ENCODE measurements at places on chromosomes 1 and 21.

DNA sequence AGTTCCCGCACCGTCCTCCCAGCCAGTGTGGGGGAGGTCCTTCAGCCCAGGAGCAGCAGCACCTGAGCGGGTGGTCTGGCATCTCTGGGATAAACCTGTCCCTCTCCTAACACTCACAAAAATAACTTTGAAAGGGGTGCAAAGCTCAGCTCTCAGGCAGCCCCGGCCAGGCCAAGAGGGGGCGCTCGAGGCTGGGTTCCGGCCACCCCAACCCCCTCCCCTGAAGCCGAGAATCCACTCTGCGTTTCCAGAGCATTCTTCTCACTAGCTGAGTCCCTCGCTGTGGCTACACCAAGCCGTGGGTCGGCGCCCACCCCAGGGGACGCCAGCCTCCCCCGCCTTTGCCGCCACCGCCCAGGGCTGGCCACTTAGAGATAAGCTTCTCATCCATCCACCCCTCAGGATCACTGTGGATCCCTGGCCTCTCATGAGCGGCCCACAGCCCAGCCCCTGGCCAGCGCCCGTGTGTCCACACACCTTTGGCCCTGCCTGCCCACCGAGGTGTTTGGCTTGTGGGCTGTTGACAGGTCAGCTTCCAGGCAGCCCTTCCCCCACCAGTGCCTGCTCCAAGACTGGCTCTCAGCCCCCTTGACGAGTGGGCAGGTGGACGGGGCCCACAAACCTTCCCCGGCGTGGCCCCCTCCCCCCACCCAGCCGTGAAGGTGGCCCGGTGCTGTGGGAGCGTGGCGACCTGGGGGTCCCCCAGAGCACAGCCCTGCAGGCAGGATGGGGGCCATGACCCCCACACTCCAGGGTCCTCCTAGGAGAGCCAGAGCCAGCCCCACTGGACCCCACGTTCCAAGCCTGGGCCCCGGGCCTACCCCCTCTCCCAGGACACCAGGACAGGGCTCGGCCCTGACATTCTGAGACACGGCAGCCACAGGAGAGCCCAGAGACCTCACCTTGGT is 1.9 kb downstream of the FTCD start:
- H3K27me3 ChIP-seq, result no peaks in the 10 kb centered on the region
- H3K36me3 ChIP-seq, result peaks cover 2% of the 10 kb centered on the region
- H3K27ac ChIP-seq, result no peak overlapping the region
- no peak overlapping the region for H3K4me3 ChIP-seq
- DNase-seq, result peak; percentile 19
- peaks cover 2% of the 10 kb centered on the region for H3K4me1 ChIP-seq

DNA sequence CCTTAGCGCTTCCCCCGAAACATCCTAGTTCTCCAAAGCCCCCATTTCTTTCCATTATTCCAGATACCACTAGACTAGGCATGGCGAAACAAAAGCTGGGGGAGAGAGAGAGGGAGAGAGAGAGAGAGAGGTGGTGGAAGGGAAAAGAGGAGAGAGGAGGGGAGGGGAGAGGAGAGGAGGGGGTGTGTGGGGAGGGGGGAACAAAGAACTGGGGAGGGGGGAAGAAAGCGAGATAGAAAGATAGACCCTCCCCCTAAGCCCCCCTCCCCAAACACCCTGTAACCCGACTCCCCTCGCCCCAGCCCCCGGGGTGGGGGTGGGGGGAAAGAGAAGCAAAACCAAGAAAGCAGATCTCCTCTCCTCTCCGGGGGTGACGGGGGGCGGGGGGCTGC is 352 bp downstream of the MEX3A start:
- peaks cover 25% of the 10 kb centered on the region for H3K27me3 ChIP-seq
- DNase-seq, result no peak
- H3K4me1 ChIP-seq, result peaks cover 2% of the 10 kb centered on the region
- H3K36me3 ChIP-seq, result no peaks in the 10 kb centered on the region
- peak overlapping the region; percentile 87 for H3K4me3 ChIP-seq

DNA sequence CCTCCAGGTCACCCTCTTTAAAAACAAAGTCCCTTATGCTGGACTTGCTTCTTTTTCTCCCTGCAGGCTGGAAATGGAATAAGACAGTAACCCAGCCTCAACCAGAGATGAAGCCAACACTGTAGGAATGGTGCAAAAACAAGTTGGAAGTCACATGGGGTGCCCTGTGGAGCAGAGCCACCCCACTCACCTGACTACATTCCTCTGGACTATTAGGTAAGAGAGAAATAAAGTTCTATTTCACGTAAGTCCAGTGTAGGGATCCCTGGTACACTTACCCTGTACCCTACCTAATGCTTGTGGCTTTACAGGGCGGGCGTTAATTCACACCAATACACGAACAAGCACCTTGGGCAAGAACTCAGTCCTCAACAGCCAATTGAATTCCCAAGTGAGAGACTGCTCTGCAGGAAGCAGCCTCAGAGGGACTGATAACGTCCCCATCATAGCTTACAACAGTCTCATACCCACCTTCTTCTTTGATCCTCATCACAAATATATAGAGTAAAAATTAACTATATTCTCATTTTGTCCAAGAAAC is 112.5 kb upstream of the FGGY start:
- no peak overlapping the region for H3K4me3 ChIP-seq
- no peaks in the 10 kb centered on the region for H3K4me1 ChIP-seq
- H3K27me3 ChIP-seq, result no peaks in the 10 kb centered on the region
- no peak for DNase-seq
- no peaks in the 10 kb centered on the region for H3K36me3 ChIP-seq
- no peak overlapping the region for H3K27ac ChIP-seq

DNA sequence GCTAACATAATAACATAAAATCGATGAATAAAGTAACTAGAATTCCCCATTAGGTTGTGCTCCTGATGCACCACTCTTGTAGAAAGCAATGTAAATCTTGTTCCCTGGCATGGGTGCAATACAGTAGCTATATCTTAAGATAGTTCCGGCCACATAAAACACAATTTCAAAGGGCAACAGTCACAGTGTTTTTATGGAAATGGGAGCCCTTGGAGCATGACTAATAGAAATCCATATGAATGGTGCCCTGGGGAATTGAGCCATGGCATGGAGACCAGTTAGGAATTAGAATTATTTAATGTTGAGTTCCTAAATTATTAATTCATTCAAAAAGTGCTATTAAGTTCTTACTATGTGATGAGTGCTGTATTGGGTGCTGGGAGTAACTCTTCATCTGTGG is 118.7 kb downstream of the KCNK2 start:
- DNase-seq, result no peak
- H3K27me3 ChIP-seq, result no peaks in the 10 kb centered on the region
- no peaks in the 10 kb centered on the region for H3K36me3 ChIP-seq
- H3K4me1 ChIP-seq, result no peaks in the 10 kb centered on the region
- no peak overlapping the region for H3K4me3 ChIP-seq
- no peak overlapping the region for H3K27ac ChIP-seq

DNA sequence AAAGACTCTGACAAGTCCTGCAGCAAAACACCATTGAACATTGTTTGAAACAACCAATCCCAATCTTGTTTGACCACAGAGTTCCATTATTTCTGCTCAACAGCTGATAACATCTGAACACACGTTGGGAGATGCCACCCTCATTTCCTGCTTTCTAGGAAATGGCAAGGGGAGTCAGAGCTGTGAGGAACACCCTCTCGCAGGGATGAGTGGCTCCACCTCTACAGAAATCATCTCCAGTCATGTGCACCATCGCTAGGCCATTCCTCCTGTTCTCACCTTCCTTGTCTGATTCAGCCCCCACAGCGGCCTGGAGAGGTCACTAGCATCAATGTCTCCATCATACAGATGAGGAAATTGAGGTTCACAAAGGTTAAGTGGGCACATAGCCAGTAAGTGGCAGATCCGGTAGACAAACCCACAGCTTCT is 22.4 kb upstream of the RUNX3 start:
- H3K4me1 ChIP-seq, result peaks cover 51% of the 10 kb centered on the region
- peaks cover 5% of the 10 kb centered on the region for H3K36me3 ChIP-seq
- H3K27ac ChIP-seq, result peak overlapping the region; percentile 80
- no peaks in the 10 kb centered on the region for H3K27me3 ChIP-seq
- DNase-seq, result no peak
- H3K4me3 ChIP-seq, result peak overlapping the region; percentile 47

- peak overlapping the region; percentile 92 for H3K27ac ChIP-seq
- no peaks in the 10 kb centered on the region for H3K27me3 ChIP-seq
- H3K4me3 ChIP-seq, result peak overlapping the region; percentile 3
- no peak for DNase-seq
- H3K36me3 ChIP-seq, result no peaks in the 10 kb centered on the region
These were observed 10.7 kb downstream of the C1orf105 start for GRCh38 chr1:172431204-172431603.

GRCh38 chr1:229620876-229621275 is 5.0 kb downstream of the TAF5L start:
- H3K4me3 ChIP-seq, result no peak overlapping the region
- peaks cover 2% of the 10 kb centered on the region for H3K36me3 ChIP-seq
- no peak for DNase-seq
- no peaks in the 10 kb centered on the region for H3K27me3 ChIP-seq

DNA sequence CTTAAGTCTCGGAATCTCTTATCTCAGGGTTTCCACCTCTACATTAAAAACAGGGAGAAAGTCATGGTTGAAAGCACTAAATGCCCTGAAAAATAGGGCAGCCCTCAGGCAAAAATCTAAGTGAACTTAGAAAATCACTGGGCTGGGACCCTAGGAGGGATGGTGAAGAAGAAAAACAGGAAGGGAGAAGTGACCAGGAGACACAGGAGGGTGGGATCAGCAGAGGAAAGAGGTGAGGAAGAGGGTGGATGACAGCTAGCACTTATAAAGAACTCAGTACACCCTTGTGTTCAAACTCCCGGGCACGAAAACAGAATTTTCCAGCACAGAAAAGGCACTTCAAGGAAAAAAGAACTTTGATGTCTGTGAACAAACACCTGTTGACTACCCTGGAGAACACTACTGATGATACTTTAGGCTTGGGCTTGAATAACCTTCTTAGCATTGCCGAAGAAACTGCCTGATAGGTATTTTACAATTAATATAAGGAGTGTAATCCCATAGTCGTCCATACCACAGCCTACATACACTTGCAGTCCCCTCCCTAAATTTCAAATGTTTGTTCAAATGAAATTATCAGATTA is 2.0 kb downstream of the CHML start:
- peaks cover 59% of the 10 kb centered on the region for H3K4me1 ChIP-seq
- H3K27ac ChIP-seq, result peak overlapping the region; percentile 90
- peak overlapping the region; percentile 71 for H3K4me3 ChIP-seq
- no peaks in the 10 kb centered on the region for H3K27me3 ChIP-seq
- H3K36me3 ChIP-seq, result peaks cover 14% of the 10 kb centered on the region

GRCh38 chr1:31432592-31433395 is 19.8 kb downstream of the SERINC2 start:
- no peak overlapping the region for H3K27ac ChIP-seq
- H3K4me3 ChIP-seq, result no peak overlapping the region
- peaks cover 5% of the 10 kb centered on the region for H3K27me3 ChIP-seq
- H3K4me1 ChIP-seq, result no peaks in the 10 kb centered on the region
- DNase-seq, result no peak

All from naive thymus-derived CD8-positive, alpha-beta T cell (primary cell).